ENCODE measurements at places on chromosomes 1 and 21. TPM values are rescaled to one million over a fixed set of nuclear protein-coding genes. Genes with fewer than 3 reads are reported as not detected.

The NMNAT2 gene
- 4.2 TPM for polyA plus RNA-seq

The LCE1D gene
- polyA plus RNA-seq = not detected

The ABCA4 gene
- polyA plus RNA-seq = 11.4 TPM

The PLXNA2 gene
- polyA plus RNA-seq = 15.3 TPM

The TMEM52 gene
- 1.1 TPM for polyA plus RNA-seq

The KIAA1614 gene
- 7.2 TPM for polyA plus RNA-seq

The CELA3A gene
- not detected for polyA plus RNA-seq

Data from left kidney (tissue), 8 donors.